ENCODE measurements at places on chromosomes 6 and 20.

- DNase-seq: no peak
Measured at GRCh38 chr6:159805440-159806020, 5.5 kb downstream of the PNLDC1 start.

DNA sequence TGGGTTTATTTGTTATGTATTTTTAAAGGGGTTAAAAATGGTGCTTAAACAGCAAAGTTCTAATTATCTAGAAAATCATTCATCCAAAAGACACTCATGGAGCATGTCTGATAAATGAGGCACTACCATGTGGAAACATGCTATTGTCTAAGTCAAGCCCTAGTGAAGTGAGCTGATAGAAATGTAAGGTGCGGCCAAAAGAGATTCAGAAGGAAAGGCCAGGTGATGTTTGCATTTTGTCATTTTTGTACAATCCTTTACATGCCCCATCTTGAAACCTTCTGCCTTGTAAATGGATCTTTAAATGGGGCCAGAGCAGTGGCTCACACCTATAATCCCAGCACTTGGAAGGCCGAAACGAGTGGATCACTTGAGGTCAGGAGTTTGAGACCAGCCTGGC lies 77.3 kb downstream of the PLCG1 start:
- no peak for DNase-seq

DNA sequence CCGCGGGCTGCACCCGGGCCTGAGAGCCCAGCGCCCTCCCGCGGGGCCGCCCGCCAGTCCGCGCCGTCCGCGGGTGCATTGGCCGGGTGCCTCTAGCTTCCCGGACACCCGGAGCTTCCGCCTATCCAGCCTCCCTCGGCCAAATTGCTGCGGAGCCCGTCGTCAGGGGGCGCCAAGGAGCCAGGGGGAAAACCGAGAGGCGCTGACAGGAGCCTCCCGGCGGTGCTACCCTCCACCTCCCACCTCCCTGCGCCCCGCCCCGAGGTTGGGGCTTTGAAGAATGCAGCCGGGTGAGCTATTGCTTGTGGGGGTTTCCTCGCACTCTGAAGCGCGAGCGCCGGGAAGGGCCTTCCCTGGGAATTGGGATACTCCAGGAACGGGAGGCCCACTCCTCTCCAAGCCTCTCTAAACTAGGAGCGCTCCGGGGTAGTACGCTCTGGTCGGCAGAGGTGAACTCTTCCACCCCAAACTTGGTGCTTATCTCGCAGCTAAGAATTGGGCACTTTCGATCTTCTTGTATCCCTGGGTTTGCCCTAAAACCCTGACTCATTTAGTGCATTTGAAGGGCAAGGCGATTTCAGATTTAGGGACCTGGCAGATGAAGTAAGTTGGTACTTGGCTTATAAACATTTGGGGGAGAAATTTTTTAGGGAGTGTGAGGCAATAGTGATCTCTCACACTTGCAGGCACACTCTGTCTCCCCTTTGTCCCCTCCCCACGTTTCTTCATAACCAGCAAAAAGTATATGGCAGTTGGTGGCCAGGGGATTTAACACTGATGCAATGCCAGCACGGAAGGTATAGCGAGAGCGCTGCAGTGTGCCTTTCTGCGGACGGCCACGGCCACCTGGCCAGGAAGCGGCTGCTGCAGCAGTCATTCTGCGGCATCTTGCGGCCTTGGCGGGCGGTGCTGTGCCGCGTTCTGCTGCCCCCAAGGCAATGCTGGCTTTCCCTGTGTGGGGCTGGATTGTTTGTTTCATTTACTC lies 556 bp downstream of the BEND6 start:
- peak; percentile 95 for DNase-seq

DNA sequence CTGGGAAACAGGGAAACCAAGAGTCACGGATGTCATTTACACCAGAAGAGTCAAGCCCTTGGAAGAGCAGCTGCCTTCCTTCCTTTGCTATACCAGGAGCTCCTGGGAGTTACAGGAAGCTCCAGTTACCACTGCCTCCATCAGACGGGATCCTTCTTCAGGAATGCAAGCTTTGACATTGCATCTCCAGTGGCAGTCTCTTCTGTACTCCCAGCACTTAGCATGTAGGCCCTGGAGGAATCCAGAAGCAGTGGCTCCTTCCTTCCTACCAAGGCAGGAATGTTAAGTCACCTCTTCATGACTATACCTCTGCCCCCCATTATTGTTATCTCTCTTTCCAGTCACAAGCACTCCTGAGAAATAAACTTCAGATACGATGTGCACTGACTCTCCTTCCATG lies 836.0 kb downstream of the MAFB start:
- no peak for DNase-seq

GRCh38 chr6:11275598-11275997 lies 43.1 kb upstream of the NEDD9 start:
- no peak for DNase-seq

- no peak for DNase-seq
Measured at GRCh38 chr6:81565071-81565470, 187.4 kb downstream of the TENT5A start.

- DNase-seq: no peak
Measured at GRCh38 chr6:119643876-119644275, 294.3 kb upstream of the MAN1A1 start.

DNA sequence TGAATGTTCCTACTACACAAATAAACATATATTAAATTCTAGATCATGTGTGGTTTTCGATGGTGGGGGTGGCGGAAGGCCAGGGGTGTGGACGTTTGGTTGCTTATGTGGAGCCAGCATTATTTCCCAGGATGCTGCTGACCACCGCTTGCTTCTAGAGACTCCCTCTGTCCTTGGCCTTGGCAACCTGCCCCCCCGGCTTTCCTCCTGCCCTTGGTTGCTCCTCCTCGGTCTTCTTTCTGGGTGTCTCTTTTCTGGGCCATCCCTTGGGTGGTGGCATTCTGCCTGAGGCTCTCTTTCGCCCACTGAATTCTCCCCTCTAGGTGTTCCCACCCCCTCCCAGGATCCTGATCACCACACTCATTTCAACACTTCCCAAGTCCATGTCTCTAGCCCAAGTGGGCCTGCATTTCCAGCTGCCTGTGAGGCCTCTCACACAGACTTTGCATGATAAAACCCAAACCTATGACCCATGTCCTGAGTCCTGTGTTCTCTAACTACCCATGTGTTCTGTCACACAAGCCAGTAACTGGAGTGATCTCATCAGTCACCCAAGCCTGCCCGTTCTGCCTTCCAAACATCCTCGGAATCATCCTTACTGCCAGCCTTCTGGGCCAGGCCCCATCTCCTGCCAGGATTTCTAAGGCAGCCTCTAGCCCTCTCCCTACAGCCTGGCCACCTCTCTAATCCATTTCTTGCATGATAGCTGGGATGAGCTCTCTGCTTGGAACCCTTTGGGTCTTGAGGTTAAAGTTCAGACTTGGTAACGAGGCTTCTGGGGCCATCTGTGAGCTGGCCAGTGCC lies 71.2 kb downstream of the CDS2 start:
- DNase-seq: no peak

DNA sequence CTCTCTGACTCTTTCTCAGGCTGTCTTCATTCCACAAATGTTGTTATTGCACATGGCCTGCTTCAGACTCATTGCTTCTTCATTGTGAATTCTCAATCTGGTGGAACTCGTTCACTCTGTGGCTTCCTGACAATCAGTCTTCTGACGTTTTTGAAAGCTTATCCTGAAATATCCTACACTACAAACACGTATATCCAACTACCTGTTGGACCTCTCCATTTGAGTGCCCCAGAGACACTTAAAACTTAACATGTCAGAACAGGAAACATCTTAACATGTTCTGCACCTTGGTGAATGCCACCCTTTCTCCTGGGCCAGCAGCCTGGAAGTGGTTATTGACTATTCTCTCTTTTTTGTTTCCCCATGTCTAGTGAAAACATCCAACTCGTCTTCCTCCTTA lies 50.8 kb downstream of the AIG1 start:
- no peak for DNase-seq

DNA sequence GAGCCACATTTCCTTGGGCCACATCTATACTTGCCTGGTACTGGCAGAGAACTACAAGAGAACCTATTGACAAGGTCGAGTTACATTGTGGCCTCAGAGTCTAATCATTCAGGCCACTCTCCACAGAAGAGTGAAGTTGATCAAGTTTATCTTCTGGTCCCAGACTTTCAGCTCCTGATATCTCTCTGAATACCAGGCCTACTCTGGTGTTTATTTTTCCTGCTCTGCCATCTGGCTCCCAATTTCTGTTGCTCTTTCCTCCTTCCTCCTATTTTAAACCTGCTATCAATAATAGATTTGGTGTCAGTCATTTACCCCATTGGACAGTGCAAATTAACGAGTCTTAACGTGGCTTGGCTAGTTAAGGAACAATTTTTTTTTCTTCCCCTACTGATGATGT lies 46.6 kb downstream of the SCGN start:
- no peak for DNase-seq

- no peak for DNase-seq
Measured at GRCh38 chr6:71706523-71706922, 179.8 kb upstream of the RIMS1 start.

DNA sequence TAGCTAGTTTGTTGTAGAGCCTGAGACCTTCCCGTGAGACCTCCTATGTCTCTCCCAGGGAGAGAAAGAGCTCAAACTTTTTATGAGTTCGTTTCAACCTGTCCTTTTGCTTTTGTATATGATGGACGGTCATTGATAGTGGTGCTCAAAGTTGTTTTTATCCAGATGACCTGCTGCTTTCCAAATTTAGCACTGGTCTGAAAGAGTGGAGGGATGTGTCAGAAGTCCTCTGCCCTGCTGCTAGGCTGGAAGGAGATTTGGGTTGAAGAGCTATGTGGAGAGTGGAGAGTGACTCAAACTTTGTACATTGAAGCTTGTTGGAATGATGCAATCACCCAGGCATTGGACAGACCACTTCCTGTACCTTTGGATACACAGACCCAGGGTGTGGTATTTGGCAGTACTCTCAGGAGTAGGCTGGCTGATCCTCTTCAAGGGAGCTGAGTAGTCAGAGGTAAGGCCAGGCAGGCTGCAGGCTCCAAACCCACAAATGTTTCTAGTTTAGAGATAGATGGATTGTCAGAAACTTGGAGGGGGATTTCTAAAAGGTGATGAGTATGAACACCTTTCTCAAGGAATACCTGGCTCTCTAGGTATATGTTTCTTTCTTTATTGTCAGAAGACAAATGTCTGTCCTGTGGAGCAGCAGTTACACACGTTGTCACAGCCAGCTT lies 49.4 kb upstream of the RREB1 start:
- DNase-seq: peak; percentile 96

- DNase-seq: no peak
Measured at GRCh38 chr6:13332349-13332706, 4.0 kb upstream of the TBC1D7 start.

GRCh38 chr20:17912916-17913315 lies 55.7 kb downstream of the SNX5 start:
- DNase-seq: no peak

- peak; percentile 72 for DNase-seq
Measured at GRCh38 chr6:89347825-89348224, 4.7 kb downstream of the UBE2J1 start.

DNA sequence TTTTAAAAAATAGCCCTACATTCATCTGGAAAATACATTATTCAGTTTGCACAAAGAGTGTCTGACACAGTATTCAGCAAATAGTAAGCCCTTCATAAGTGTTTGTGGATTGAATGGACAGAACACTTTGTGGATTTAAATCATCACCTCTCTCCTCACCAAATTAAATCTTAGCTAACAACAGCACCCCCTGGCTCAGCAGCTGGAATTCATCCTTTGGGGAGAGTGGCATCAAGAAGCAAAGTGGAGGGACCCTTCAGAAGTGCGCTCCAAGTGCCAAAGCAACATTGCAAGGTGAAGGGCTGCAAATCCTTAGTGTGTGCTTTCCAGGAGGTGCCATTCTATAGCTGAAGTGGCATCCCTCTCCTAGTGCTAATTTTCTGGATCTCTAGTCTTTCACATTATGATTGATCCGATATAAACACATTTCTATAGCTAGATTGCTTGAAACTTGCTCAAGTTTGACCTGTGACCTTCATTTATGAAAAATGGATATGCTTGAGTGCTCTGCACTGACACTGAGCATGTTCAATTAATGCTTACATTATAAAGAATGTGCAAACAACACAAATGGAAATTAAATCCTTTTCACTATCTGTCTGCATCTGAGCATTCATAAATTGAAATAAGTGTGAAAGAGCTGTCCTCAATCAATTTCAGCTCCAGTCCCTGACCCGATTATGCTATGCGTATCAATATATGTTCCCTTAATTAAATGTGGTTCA lies 891.7 kb downstream of the C6orf118 start:
- peak; percentile 14 for DNase-seq

DNA sequence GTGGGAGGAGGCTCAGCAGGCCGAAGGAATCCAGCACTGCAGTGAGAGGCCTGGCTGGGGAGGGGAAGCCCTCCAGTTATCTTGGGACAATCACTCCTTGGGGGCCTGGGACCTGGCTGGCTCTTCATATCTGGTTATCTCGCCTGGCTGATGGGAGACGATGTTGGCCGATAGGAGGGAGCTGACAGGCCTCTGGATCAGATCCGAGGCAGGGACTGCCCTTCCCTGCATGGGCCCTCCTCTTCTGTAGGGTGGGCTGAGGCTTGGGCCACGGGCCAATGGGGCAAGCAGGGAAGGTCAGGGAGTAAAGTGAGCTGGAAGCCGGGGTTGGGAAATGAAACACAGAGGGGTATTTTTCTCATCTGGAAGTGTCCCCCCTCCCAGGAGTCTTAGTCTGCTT lies 25.2 kb downstream of the MANBAL start:
- DNase-seq: no peak

DNA sequence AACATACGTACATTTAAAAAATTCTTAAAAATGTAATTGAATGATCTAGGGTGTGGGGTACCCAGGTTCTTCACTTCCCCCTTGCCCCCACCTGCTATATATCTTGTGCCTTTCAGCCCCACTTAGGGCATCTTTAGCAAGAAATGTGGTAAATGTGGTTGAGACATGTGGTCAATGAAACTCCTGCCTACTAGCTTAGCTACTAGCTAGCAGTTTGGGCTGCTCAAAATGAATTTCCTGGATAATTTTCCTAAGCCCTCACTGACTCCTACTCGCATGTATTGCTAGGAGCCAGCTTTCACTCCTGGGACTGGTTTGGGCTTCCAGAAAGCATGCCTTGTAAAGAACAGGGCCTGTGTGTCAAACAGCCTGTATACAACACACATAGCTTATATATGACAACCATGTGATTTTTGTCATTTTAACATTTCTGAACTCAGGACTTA lies 257.3 kb downstream of the ATXN1 start:
- DNase-seq: no peak

- no peak for DNase-seq
Measured at GRCh38 chr6:17022604-17023003, 79.2 kb upstream of the STMND1 start.

GRCh38 chr6:56528412-56528841 lies 114.3 kb downstream of the DST start:
- DNase-seq: peak; percentile 92

- peak; percentile 76 for DNase-seq
Measured at GRCh38 chr20:48463916-48464315, 363.9 kb downstream of the PREX1 start.

- DNase-seq: no peak
Measured at GRCh38 chr6:116461331-116461931, at the start of gene CALHM6. CALHM6 (plus strand) TSS chr6:116461375; CDS start chr6:116461930, 555 bp downstream.

DNA sequence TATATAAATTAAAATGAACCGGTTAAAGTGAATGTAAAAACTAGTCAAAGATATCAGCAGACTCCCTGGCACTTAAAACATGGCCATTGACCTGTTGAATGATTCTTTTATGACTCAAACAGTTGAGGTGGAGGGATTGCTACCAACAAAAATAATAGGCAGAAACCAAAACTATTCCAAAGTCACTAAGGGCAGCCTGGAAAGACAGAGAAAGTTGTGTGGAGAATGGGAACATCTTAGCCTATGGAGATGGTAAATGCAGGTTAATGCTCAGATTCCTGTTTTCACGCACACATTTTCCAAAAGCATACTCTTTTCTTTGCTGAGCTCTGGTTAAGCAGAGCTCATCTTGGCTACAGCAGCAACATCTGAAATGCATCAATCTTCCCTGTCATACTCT lies 553.5 kb downstream of the HACE1 start:
- DNase-seq: peak; percentile 19

All from choroid plexus epithelial cell (primary cell).